ENCODE measurements at places on chromosomes 1 and 21.

GRCh38 chr1:83761167-83762038, 237.5 kb downstream of the TTLL7 start:
- DNase-seq, result no peak

GRCh38 chr1:37714226-37714625, 21.9 kb downstream of the CDCA8 start:
- no peak for DNase-seq

- DNase-seq, result no peak
Measured at GRCh38 chr1:23915466-23915865, 2.3 kb upstream of the CNR2 start.

DNA sequence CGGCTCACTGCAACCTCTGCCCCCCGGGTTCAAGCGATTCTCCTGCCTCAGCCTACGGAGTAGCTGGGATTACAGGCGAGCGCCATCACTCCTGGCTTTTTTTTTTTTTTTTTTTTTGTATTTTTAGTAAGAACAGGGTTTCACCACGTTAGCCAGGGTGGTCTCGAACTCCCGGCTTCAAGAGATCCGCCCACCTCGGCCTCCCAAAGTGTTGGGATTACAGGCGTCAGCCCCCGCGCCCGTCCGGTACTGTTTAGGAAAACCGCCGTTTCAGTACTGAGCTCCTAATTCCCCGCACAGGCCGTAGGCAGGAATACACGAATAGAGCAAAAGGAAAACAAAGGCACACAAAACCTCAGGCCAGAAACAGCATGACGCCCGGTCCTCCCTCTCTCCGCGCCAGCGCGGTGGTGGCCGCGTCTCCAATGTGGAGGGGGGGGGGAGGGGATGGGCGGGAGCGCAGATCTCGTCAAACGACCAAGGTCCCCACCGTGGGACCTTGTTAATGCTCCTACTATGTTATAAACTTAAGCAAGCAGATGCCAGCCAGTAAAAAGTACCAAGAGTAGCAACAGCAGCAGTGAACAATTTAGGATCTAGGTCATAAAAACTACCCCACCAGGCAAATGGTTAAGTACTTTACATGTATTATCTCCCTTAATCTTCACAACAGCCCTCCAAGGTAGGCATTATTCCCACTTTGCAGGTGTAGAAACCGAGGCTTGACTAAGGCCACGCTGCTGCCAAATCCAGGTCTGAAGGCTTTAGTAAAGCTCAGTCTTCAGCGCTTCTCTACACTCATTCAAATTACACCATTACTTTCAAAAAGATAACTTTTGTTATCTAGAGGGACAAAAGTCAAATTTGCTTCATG, 648 bp upstream of the ADAR start:
- DNase-seq, result peak; percentile 72

- no peak for DNase-seq
Measured at GRCh38 chr1:167716000-167716271, 5.8 kb upstream of the MPZL1 start.

Data from M059J (cell line).